ENCODE measurements at places on chromosomes 12 and 14.
A peak's percentile ranks its signal among the peaks of the same experiment; 100 is the strongest.

DNA sequence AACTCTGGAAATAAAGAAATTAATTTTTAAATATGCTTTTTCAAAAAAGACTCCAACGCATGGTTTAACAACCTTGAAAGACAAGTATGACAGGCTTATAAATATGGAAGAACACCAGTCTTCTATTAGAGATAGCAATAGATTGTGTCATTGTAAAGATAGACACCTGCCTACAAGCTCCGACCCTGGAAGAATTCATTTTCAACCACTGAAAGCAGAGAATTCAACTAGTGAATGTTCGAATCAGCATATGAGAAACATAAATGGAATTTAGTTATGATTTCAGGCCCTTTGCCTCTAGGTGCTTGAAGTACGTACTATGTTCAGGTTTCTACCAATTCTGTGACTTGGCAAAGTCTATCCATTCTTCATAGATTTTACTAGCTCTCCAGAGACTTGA lies 244.5 kb downstream of the DPY19L2 start:
- DNase-seq = no peak

- DNase-seq = no peak
Measured at GRCh38 chr12:116933091-116933490, 22.3 kb downstream of the FBXW8 start.

DNA sequence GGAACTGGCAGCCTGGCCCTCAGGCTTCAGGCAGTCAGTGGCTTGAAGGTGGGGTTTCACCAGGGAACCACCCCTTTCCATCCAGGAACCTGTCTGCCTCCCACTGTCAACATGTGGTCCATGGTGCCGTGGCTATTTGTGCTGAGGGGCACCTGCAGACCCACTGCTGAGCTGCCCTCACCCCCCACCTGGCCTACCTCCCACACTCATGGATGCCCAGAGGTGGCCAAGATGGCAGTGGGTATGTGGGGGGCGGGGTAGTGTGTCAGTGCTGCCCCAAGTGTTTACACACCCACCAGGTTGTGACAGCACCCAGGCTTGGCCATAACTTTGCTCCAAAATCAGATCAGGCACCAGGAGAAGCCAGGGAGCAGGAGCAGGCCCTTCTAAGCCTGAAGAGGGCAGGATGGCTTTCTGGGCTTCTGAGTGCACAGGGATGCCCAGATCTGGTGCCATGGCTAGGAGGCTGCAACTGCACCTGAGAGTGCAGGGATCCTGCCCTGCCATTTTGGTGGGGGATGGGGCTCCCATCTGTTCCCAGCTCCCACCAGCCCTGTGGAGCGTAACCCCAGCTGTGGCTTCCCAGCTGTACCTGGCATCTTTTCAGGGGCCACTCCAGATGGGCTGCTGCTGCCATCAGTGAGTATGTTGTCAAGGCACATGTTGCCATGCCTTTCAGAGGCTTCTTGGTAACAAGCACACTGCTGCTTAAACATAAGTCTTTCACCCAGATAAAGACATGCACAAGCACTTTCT lies 263.9 kb downstream of the LRIG3 start:
- no peak for DNase-seq

GRCh38 chr14:47730296-47730695 lies 54.9 kb upstream of the MDGA2 start:
- DNase-seq = no peak

GRCh38 chr14:103744621-103745395 lies 29.2 kb downstream of the ZFYVE21 start:
- DNase-seq = no peak

DNA sequence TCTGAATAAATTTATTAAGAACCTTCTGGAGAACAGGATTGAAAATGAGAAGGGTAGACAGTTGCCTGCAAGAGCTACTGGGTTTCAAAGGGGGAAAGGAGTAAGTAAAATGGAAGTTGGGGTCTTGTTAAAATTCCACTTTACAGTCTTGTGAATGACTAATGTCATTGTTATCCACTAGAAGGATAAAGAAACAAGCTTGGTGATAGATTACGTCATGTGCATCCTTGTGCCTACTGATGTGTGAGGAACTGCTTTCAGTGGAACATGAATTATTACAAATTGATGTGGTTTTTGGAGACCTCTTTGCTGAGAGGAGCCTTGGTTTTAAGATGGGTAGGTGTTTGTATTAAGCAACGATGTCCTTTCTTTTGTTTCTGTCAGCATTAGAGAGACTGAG lies 272.5 kb upstream of the PRICKLE1 start:
- no peak for DNase-seq

GRCh38 chr14:96037891-96038557 lies 1.1 kb upstream of the C14orf132 start:
- no peak for DNase-seq

DNA sequence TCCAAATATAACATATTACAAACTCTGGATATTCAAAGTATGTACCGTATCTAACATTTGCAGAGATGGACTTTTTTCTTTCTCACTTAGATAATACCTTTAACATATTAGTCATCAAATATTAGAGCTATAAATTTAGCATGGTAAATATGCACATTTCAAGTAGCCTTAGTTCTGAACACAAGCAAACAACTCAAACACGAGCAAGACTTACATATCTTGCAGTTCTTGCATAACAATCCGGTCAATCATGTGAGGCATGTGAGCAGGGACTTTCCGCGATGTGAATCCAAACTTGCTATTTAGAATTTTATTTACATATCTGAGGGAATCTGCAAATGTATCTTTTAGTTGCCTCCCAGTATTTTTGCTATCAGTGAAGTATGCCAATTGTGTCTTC lies 22.1 kb upstream of the SYCP3 start:
- no peak for DNase-seq

- DNase-seq = no peak
Measured at GRCh38 chr12:80684077-80684495, 23.3 kb upstream of the MYF6 start.

DNA sequence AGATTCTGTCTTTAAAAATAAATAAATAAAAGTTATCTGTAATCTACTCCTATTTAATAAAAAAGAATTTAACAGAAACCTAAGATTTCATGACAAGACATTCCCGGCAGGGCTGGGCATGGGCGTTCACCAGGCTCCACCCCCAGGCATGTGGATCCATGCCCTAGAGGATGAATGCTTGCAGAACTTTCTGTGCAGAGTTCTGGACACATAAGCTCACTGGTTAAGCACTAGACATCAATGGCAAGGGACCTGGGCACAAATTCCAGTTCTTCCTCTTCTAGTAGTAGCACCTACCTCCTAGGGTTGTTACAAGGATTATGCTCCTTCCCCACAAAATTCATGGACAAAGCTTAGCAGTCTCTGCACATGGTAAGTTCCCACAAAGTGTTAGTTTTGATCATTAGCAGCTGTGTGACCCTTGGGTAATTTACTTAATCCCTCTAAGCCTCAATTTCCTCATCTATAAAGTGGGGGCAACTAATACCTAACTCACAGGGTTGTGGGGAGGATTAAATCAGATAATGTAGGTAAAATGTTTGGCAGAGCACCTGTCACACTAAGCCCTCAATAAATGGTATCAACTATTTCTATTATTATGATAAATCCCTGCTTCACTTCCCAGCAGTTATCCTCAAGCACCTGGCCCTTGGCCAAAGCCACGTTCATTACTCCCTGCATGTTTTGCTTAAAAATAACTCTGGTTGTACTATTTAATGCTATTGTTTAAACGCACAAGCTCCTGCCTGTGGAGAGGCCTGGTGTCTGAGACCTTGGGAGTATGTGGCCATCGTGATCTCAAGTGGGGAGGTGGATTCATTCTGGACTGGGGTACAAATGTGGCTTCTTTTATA lies 9.8 kb downstream of the GALNT6 start:
- no peak for DNase-seq

- DNase-seq = no peak
Measured at GRCh38 chr14:28767853-28768741, 1.5 kb downstream of the FOXG1 start.

DNA sequence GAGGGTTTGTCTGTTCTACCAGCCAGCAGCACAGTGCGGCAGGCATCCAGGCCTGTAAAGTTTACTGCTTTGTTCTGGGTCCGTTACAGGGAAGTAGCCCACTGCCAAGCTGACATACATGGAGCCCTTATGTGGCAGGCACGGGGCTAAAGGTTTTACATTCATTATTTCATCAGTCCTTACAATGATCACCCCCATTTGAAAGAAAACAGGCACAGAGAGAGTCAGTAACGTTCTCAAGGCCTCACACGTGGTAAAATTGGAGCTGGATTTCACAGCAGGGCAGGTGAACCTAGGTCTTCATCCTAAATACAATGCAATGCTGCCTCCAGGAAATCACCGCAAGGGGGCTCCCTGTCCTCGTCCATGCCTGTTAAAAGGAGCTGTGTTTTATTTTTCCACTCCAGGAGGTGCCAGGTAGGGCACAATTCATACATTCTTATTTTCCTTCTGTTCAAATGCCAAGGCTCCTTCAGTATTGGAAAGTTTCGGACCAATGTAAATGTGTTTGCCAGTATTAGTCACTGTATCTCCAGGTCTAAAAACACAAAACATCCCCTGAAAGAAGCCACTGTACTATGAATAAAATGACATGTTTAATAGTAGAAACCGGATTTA lies 172.2 kb upstream of the GZMB start:
- DNase-seq = no peak

GRCh38 chr14:33767586-33768457 lies 183.1 kb downstream of the EGLN3 start:
- DNase-seq = no peak

DNA sequence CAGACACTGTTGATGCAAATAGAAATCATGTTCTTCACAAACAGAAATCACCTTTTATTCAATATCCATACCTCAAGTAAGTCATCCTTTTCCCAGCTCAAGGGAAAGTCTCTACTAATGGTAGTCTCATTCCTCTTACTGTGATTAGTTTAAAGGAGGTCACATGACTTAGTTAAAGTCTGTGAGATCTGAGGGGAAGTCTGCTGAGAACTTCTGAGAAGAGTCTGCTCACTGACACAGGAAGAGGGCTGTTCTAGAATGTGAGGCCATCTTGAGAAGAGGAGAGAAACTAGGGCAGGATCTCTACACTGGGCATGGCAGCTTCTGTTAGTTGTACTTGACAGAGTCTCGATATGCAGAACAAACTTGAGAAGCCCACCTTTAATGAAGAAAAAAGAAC lies 146.8 kb downstream of the C12orf42 start:
- DNase-seq = no peak

- DNase-seq = peak; percentile 13
Measured at GRCh38 chr12:104957719-104958000, 430 bp downstream of the SLC41A2 start.

GRCh38 chr12:120818416-120818815 lies 85.7 kb downstream of the SPPL3 start:
- no peak for DNase-seq

DNA sequence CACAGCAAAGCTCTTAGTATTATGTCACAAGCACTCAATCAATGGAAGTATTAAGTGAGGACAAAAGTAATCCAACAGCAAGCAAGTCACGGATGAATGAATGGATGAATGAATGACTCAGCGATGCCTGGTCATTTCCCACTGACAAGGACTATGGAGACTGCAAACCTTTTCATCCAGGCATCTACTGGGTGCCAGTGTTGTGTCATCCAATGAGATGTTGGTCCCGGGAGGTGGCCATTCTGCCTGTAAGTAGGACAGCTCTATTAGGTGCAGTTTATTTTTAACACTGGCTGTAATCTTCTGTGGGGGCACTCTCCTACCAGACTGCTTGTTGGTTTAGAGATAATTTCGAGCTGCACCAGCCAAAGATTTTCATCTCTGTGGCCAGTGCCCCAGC lies 39.4 kb downstream of the STAB2 start:
- DNase-seq = no peak

- no peak for DNase-seq
Measured at GRCh38 chr14:90458536-90458935, 61.7 kb downstream of the CALM1 start.

DNA sequence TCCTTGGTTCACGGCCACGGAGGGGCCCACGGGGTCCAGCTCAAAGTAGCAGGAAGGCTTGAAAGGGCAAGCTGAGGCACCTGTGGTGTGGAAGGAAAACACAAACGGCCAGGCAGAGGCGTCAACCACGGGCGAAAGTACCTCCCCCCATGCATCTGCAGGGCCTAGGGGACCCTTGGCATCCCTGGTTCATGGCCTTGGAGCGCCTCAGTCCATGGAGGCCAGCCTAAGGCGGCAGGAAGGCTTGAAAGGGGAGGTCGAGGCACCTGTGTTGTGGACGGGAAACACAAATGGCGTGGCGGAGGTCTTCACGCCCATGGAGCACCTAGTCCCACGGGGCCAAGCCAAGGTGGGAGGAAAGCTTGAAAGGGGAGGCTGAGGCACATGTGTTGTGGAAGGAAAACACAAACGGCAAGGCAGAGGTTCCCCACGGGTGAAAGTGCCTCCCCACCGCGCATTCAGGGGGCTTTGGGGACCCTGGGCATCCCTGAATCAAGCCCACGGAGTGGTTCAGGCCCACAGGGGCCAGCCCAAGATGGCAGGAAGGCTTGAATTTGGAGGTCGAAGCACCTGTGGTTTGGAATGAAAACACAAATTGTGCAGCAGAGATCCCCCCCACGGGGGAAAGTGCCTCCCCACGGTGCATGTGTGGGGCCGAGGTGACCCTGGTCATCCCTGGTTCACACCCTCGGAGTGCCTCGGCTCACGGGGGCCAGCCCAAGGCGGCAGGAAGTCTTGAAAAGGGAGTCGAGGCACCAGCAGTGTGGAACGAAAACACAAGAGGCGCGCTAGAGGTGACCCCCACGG lies 380.8 kb downstream of the ALG10 start:
- DNase-seq = no peak

- no peak for DNase-seq
Measured at GRCh38 chr12:6871052-6871957, 1.8 kb downstream of the SPSB2 start.

- DNase-seq = no peak
Measured at GRCh38 chr12:128853600-128854197, 421 bp downstream of the GLT1D1 start.

- peak; percentile 46 for DNase-seq
Measured at GRCh38 chr12:98490501-98491453, 24.6 kb upstream of the TMPO start.

GRCh38 chr12:12759234-12759915 lies 26.1 kb upstream of the APOLD1 start:
- DNase-seq = no peak

GRCh38 chr12:116533343-116534251 lies 25.6 kb upstream of the MAP1LC3B2 start:
- peak; percentile 40 for DNase-seq

GRCh38 chr12:740921-741320 lies 11.5 kb upstream of the WNK1 start:
- no peak for DNase-seq

DNA sequence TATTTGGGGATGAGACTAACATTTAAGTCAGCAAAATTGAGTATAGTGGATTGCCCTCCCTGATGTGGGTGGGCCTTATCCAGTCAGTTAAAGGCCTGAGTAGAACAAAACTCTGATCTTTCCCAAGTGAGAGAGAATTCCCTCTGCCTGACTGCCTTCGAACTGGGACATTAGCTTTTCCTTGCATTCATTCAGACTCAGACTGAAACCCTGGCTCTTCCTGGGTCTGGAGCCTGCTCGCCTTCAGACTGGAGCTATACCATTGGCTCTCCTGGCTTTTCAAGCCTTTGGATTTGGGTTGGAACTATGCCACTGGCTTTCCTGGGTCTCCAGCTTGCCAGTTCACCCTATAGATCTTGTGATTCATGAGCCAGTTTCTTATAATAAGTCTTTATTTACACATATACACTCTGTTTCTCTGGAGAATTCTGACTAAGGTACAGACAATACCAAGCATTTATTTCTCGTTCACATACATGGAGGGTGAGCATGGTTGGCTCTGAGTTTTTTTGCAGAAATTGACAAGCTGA lies 296.5 kb downstream of the ERC1 start:
- DNase-seq = no peak

- no peak for DNase-seq
Measured at GRCh38 chr12:97637770-97638169, 175.2 kb downstream of the RMST start.

GRCh38 chr12:69039911-69040310 lies 106.9 kb upstream of the CPM start:
- DNase-seq = no peak

Measured in stimulated activated CD8-positive, alpha-beta memory T cell treated with anti-CD3 and anti-CD28 coated beads, Interleukin-15, amount 100 ng/mL, for 4 hours (primary cell).